ENCODE measurements at places on chromosomes 3 and 15.

DNA sequence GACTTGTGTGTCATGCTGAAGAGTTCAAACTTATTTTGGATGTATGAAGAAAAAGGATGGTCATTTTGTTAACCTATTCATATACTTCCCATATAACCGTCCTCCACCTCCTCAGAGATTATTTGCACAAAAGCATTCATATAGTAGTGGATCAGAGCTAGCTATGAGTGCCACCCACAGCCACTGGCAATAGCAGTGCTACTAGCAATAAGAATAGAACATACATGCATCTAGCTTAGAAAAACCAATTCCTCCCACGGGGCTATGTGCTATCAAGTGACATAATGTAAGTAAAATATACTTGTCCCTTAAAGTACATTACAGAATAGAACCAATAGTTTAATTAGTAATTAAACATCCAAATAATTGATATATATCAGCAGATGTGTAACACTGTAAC, 10.3 kb upstream of the ZBED2 start:
- no peak for DNase-seq

DNA sequence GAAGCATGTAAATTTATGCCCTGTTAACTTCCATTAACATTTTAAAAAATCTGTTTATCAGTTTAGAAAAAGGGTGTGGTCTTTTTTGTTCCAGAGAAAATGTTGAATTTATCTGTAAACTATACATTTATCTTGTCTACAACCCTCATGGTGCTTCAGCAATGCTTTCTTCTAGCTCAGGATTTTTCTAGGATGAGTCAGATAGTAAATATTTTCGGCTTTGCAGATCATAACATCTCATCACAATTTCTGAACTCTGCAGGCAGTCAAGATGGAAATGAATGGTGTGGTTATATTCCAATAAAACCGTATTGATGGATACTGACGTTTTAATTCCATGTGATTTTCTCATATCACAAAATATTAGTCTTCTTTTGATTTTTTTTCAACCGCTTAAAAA, 70.5 kb upstream of the FOXB1 start:
- DNase-seq, result no peak

GRCh38 chr3:66441129-66441528, 59.7 kb downstream of the LRIG1 start:
- no peak for DNase-seq

DNA sequence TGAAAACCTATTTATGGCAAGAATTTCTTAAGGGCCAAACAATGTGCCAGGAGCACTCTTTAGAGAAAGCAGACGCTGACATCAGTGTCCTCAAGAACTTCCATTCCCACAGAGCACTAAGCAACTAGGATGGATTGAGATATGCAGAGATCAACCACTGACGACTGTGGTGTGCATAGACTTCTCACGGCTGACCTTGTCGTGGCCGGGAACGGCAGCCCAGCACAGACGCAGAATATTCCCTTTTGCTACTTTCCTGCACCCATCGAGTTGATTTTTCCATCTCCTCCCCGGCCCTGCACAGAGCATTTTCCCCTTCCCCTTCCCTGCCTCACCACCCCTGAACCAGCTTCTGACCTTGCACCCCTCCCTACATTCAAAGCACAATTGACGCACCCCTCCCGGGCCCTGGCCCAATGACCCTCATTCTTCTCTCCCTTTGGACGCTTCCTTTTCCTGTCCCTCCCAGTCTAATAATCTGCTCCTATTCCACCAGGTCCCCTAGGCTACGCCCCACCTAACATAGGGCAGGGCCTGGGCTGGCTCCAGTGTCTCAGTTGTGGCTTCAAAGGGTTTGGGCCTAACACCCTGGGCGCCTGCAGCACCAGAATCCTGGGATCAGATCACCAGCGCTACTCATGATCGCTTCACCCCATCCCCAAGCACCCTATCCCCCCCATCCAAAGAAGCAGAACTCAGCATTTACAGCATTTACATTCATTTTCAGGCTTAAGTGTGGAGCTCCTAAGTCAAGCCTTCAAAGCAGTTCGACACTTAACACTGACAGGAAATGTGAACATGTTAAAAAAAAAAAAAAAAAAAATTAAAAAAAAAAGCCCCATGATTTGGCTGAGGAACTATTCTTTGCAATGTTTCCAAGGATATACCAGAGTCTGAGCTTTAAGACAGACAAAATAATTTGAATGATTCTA, 151.2 kb downstream of the FOXP1 start:
- DNase-seq, result no peak

DNA sequence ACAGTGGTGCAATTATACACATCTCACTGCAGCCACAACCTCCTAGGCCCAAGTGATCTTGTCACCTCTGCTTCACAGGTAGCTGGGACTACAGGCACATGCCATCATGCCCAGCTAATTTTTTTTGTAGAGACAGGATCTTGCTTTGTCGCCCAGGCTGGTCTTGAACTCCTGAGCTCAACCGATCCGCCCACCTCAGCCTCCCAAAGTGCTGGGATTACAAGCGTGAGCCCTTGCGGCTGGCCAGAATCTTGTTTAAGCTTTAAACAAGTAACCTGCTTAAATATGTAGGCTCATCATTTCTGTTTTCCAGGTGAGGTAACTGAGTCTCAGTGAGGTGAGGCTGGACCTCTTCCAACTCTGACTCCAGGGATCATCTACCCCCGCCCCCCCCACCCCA, 7.7 kb upstream of the PSTPIP1 start:
- DNase-seq, result no peak

GRCh38 chr3:64084640-64085039, 61.3 kb upstream of the PSMD6 start:
- DNase-seq, result no peak

- DNase-seq, result no peak
Measured at GRCh38 chr3:168624892-168625448, 529.2 kb upstream of the GOLIM4 start.

DNA sequence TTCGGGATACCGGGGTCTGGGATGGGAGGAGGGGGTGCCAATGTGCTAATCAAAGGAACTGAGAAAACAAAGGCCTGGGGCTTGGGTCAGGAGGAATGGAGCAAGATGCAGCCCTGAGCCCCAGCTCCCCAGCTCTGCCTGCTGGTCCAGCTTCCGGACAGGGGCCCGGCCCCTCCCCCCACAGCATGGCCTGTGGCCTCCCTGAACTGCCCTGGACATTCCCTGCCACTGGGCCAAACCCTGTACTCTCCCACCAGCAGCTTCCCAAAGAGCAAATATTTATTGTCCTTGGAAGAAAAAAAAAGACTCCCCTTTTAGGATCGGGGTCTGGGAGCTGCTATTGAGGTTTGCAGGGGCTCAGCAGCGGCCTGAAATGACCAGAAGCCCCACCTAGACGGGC, 5.7 kb upstream of the MYL3 start:
- no peak for DNase-seq

- no peak for DNase-seq
Measured at GRCh38 chr15:25335279-25335678, 103.5 kb downstream of the UBE3A start.

DNA sequence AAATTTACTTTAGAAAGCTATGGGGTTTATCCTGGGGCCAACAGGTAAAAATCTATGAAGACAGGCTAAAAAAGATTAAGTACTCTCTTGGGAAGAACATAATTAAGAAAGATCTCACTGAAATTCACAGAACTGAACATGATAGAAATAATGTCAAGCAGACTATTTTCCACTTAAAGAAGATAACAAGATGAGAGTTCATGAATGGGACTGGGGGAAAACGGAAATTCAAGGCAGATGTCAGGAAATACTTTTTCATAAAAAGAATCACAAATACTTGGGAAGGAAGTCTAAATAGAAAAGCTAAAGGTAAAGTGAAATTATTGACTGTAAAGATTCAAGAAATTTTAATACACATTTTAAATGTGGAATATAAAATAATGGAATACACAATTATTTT, 737.6 kb downstream of the EPHA3 start:
- DNase-seq, result no peak

- peak; percentile 2 for DNase-seq
Measured at GRCh38 chr3:7876741-7877297, 624.8 kb upstream of the LMCD1 start.

GRCh38 chr3:98839846-98840245, 61.6 kb downstream of the DCBLD2 start:
- no peak for DNase-seq

GRCh38 chr3:178618896-178619295, 82.7 kb downstream of the KCNMB2 start:
- no peak for DNase-seq

- no peak for DNase-seq
Measured at GRCh38 chr3:140424726-140425125, 253.1 kb upstream of the TRIM42 start.

GRCh38 chr15:49075881-49076280, 29.6 kb upstream of the SECISBP2L start:
- no peak for DNase-seq

DNA sequence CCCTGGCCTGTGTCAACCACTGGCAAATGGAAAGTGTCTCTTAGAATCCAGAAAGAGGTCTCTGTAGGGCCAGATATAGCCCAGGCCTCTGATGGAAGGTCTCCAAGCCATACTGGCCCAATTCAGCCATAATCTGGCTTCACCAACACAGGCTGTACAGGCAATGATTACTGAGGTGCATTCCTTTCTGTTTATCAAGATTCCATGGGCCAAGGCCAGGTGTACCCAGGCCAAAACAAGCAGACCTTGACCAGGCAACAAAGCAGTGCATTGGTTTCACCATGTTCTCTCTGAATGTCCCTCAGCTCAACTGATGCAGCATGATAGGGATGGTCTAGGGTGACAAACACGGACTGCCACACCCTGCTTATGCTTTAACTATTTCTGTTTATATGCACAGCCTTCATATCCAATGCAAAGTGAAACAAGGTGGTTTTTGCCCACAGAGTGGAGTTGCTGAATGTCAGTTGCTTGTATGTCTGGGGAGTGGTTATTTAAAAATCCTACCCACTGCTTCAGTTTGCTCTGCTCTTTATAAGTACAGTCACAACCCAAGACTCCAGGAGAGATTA, 25.2 kb downstream of the CCNL1 start:
- DNase-seq, result no peak

DNA sequence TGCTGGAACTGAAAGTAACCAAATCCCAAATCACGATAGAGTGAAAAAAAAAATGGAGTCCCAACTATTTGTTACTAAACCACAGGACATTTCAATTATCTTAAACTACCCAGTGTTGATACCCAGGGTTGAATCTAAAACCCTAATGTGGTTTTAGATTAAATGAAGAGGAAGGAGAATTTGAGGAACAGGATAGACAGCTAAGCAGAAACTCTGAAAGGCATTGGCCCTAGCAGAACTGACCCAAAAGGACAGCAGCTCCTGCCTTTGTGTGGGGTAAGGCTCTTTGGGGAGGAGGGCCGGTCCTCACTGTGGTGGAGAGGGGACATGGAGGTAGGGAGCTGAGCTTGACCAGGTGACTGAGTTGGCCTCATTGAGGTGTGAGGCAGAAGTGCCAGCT, 30.7 kb upstream of the SNRK start:
- DNase-seq, result no peak

- DNase-seq, result no peak
Measured at GRCh38 chr15:98127586-98127985, 167.1 kb downstream of the ARRDC4 start.

- DNase-seq, result no peak
Measured at GRCh38 chr3:46626039-46626438, 13.7 kb downstream of the FAM240A start.

- DNase-seq, result no peak
Measured at GRCh38 chr15:41941644-41942415, 30.5 kb downstream of the EHD4 start.

GRCh38 chr15:29131840-29132420, 137.7 kb downstream of the NSMCE3 start:
- no peak for DNase-seq

DNA sequence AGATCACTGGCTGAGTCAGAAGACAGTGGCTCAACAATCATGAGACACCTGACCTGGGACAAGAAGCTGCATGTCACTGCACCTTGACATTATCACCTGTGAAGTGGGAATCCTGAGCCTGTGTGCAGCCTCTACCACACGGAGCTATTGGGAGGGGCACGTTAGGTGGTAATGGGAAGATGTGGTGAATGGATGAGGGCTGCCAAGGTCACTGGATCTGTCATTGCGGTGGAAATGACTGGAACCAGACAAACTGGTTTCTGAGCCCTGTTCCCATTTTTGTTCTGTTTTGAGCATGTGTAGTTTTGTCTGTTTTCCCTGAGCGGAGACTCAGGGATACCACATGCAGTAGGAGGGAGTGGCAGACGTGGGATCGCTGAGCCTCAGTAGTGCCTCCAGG, 235.5 kb downstream of the OPA1 start:
- no peak for DNase-seq

GRCh38 chr15:68829068-68829467, 8.4 kb upstream of the ANP32A start:
- DNase-seq, result no peak

- no peak for DNase-seq
Measured at GRCh38 chr3:70726096-70726938, 413.9 kb upstream of the MDFIC2 start.

GRCh38 chr3:132535575-132536441, 61.3 kb upstream of the ACKR4 start:
- DNase-seq, result no peak
